ENCODE measurements at places on chromosomes 7 and 10. TPM values are rescaled to one million over a fixed set of nuclear protein-coding genes. Genes with fewer than 3 reads are reported as not detected.
A peak's percentile ranks its signal among the peaks of the same experiment; 100 is the strongest.

Gene EPO
- not detected for polyA plus RNA-seq

DNA sequence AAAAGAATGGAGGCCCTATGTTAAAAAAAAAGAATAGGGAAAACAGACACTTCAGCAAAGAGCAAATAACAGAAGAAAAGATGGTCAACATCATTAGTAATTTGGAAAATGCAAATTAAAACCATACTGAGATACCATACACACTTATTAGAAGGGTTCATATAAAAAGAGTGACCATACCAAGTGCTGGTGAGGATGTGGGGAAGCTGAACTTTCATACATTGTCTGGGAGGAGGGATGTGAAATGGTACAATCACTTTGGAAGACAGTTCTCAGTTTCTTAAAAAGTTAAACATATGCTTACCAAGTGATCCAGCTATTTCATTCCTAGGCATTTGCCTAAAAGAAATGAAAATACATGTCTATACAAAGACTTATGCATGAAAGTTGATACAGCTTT, 194.4 kb downstream of the CXCL12 start:
- DNase-seq, result no peak

Gene CH25H
- 0.23 TPM for polyA plus RNA-seq

GRCh38 chr7:2619116-2619515, 12.7 kb upstream of the TTYH3 start:
- no peak for DNase-seq

Gene ZNF679
- not detected for polyA plus RNA-seq

GRCh38 chr10:99798920-99799319, 16.5 kb downstream of the ABCC2 start:
- DNase-seq, result no peak

GRCh38 chr10:27794157-27794556, 48.5 kb upstream of the MKX start:
- no peak for DNase-seq

DNA sequence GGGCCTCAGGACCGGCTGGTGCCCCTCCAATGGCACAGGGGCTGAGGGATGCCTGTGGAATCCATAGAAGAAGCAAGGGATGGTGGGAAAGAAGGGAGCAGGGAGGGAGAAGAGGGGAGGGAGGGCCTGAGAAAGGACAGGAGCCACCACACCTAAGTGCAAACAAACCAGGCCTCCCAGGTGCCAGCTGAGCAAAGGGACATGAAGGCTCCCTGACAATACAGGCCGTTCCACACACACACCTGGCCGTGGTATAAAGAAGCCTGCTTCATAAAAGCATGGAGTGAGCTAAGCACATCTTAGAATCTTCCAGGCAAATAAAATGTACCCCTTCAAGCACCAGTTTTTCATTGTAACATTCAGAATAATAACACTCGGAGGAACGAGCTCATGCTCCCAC, 54.0 kb downstream of the OAT start:
- DNase-seq, result no peak

- DNase-seq, result no peak
These were observed 223.4 kb downstream of the MGMT start for GRCh38 chr10:129690248-129691070.

Gene ASB10
- 63.4 TPM for polyA plus RNA-seq

GRCh38 chr10:59016043-59016442, 160.4 kb upstream of the PHYHIPL start:
- DNase-seq, result no peak

DNA sequence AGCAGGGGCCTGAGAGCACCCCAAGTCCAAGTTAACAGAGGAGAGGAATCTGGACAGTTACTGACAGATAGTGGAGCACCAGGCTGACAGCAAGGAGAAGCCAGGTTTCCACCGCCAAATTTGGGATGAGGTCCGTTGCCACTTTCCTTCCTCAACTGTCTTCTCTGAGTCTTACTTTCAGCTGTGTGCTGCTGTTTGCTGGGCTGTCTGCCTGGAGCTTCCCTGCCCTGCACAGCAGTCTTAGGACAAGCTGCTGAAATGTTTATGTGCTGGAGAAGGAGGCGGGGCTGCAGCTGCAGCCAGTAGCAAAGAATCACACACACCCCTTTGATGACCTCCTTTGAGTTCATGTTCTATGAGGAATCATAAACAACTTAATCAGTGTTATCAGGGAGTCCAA, 17.4 kb upstream of the CYP3A7 start:
- DNase-seq, result no peak

GRCh38 chr10:35470925-35471315, 134.2 kb upstream of the GJD4 start:
- no peak for DNase-seq

GRCh38 chr7:45223078-45223477, 65.5 kb downstream of the RAMP3 start:
- no peak for DNase-seq

- DNase-seq, result peak; percentile 11
These were observed 155.2 kb downstream of the MAGI2 start for GRCh38 chr7:79298145-79298760.

GRCh38 chr7:85000735-85001350, 186.0 kb downstream of the SEMA3D start:
- DNase-seq, result no peak

Gene BHLHA15
- polyA plus RNA-seq, result not detected

DNA sequence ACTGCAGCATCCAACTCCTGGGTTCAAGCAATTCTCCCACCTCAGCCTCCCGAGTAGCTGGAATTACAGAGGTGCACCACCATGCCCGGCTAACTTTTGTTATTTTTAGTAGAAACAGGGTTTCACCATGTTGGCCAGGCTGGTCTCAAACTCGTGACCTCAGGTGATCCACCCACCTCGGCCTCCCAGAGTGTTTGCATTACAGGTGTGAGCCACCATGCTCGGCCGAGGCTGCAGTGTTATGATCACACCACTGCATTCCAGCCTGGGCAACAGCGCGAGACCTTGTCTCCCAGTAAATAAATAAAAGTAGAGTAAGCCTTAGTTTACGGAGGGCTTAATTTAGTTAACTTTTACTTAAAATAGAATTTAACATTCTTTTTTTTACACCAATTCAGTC, 23.7 kb upstream of the IGF2BP3 start:
- no peak for DNase-seq

Gene PON1
- 0.09 TPM for polyA plus RNA-seq

DNA sequence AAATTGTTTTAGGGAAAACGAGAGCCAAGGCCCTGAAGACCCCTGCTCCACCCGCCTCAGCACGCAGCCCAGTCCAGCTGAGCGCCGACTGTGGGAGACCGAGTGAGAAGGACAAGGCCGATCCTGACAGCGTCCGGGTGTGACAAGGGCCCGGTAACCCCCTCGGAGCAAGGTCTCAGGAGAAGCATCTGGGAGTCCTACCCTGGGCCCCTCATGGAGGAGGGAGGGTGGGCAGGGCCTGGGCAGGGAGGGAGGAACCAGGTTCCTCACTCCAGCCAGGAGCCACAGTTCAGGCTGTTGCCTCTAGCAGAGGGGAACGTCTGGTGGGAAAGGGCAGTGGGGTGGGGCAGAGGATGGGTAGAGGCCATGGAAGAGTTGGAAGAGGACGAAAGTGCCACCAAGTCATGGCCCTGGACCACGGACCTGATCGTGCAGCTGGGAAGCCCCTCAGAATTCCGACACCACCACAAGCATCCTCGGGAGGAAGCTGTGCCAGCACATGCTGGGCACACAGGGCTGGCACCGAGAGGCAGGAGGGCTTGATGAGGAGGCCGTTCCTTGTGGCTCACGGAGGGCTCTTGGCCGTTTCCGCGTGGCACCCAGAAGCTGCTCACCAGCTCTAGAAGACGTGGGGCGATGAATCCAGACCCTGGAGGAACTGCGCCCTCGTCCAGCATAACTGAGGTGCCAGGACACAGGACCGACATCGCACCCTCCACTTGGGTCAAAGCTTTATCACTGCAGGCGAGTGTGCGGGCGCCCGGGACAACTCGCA, 2.2 kb upstream of the KNDC1 start:
- DNase-seq, result no peak

DNA sequence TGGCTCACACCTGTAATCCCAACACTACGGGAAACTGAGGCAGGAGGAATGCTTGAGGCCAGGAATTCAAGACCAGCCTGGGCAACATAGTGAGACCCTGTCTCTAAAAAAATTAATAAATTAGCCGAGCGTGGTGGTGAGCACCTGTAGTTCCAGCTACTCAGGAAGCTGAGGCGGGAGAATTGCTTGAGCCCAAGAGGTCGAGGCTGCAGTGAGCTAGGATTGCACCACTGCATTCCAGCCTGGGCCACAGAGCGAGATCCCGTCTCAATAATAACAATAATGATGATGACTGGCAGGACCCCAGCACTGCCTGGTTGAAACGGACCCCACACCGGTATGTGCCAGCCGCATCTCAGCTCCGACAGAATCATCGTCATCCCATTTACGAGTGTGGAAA, 93.0 kb downstream of the ELFN1 start:
- no peak for DNase-seq

GRCh38 chr7:119943942-119944600, 328.9 kb upstream of the KCND2 start:
- DNase-seq, result no peak

Gene FAM204A
- 40.0 TPM for polyA plus RNA-seq

DNA sequence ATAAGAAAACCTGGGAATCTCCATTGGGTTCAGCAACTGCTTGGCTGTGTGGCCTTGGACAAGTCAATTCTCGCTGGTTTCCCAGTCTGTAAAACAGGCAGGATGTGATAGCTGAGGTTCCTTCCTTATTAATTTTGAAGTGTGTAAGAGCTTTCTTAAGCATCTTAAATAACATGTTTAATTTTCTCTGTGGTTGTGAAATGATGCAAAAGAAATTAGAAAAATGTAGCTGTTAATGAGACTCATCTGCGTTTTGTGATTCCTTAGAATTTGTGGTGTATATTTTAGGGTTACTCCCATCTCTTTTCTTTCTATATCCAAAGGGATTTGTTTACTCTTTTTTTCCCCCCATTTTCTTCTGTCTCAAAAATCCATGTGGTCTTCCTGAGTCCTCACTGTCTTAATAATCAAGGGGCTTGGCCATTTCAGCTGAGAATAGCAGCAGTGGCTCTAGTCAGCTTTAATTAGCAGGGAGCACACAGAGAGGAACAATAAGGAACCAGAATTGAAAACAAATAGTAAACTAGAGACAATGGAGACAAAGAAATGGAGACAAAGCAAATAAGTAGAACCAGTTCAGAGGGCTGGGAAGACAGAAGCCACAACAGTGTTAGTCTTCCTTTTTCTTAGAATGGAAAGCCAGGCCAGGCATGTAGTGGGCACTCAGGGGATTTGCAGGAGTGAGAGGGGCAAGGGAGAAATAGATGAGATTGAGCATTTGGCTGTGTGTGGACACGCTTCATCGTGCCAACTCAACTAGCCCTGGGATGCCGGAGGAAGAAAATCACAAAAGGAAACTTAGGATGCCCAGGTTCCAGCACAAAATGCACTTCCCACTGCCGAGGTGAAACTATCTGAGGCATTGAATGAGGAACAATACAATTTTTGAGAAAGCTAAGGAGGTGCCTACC, 93.9 kb downstream of the CHN2 start:
- DNase-seq, result no peak

DNA sequence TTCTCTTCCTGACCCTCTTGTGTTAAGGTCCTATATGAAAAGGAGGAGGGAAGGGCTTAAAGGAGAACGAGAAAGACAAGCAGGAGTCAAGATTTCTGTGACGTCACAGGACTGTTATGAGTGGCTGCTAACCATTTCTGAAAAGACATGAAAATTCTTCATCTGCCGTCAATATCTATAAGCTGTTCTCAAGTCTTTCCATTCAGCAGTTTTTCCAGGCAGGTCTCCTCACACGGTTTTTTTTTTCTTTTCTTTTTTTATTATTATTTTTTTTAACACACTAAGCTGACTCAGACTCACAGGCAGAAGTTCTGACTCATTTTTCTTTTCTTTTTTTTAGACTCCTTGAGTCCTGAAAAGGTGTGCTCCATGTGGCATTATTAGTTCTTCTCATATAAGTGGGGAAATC, 72.0 kb downstream of the DGKI start:
- no peak for DNase-seq

Gene PLPP4
- not detected for polyA plus RNA-seq

DNA sequence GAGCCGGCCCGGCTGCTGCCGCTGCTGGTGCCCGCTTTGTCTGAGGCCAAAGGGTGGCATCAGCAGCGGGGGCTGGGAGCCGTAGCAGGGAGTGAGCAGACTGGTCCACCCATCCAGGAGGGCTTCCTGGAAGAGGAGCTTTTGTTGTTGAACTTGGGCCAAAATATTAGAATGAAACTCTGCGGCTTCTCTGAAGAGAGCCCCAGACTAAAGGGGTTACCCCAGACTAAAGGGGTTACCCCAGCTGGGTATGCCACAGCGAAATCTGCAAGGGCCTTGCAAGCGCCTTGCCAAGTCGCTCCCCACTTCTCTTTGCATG, 154.7 kb upstream of the ZMIZ1 start:
- DNase-seq, result no peak

Gene IFIT1B
- not detected for polyA plus RNA-seq

- no peak for DNase-seq
These were observed 33.3 kb downstream of the ARHGAP19 start for GRCh38 chr10:97259119-97259518.

- no peak for DNase-seq
These were observed 33.2 kb upstream of the SMNDC1 start for GRCh38 chr10:110337906-110338305.

Gene NEUROD6
- not detected for polyA plus RNA-seq

- no peak for DNase-seq
These were observed 40.9 kb downstream of the ADRA2A start for GRCh38 chr10:111117528-111118277.

GRCh38 chr10:124049484-124049883, 43.9 kb downstream of the CHST15 start:
- DNase-seq, result no peak

GRCh38 chr7:129468087-129468486, 33.9 kb downstream of the STRIP2 start:
- no peak for DNase-seq

- DNase-seq, result no peak
These were observed 19.6 kb upstream of the TRIM24 start for GRCh38 chr7:138440460-138440859.

- no peak for DNase-seq
These were observed 85.7 kb upstream of the FAM180A start for GRCh38 chr7:135834266-135834665.

Gene TMEM130
- 0.22 TPM for polyA plus RNA-seq

Gene CPA1
- not detected for polyA plus RNA-seq

Gene IGF2BP3
- not detected for polyA plus RNA-seq

Gene ZNF33A
- polyA plus RNA-seq, result 5.6 TPM

GRCh38 chr10:110672580-110672919, 28.4 kb downstream of the RBM20 start:
- no peak for DNase-seq

DNA sequence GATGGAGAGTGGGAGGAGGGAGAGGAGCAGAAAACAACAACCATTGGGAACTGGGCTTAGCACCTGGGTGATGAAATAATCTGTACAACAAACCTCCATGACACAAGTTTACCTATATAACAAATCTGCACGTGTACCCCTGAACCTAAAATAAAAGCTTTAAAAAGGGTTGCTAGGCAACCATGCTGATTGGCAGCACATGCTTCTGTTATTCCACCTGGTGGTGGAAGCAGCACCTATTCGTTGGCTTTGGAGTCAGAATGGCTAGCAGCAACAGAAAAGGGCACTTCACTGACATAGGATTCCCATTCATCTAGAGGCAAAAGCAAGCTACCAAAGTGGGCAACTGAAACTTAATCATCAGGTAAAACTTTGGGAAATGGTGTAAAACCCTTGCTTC, 57.1 kb downstream of the RELN start:
- DNase-seq, result no peak

Gene CHN2
- polyA plus RNA-seq, result 15.7 TPM

Gene CEP41
- 2.2 TPM for polyA plus RNA-seq

Measured in heart right ventricle (tissue), 16 donors.